ENCODE measurements at places on chromosomes 1 and 21.

DNA sequence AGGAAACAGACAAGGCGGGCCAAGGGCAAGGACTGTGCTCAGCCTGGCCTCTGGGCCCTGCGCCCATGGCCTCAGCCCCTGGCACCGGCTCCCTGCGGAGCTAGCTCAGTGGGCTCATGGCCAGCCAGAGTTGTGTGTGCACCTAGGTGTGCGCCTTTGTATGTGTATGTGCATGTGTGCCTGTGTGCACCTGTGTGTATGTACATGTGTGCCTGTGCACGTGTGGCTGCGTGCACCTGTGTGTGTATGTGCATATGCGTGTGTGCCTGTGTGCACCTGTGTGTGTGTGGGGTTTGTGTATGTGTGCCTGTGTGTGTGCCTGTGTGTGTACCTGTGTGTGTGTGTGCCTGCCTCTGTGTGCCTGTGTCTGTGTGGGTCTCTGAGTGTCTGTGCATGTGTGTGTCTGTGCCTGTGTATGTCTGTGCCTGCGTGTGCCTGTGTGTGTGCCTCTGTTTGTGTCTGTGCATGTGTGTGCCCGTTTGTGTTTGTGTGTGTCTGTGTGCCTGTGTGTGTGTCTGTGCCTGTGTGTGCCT, 7.4 kb downstream of the GPR137B start:
- no peak for DNase-seq

GRCh38 chr1:87678266-87678665, 349.6 kb downstream of the LMO4 start:
- no peak for DNase-seq

DNA sequence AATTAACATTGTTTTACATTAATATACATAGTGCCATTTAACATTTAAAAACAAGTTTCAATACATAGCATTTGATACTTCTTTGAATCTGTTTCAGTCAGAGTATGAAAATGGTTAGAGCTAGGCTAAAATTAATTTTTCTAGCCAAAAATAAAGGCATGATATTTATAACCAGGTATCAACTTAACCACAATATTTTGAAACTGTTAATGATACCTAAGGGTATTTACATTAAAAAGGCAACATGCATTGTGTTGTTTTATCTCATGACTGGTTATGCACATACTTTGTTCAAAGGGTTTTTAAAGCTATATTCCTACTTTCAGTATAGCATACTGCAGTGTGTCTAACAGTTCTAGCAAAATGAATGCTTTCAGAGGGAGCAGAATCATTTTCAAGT, 130.0 kb downstream of the HS2ST1 start:
- no peak for DNase-seq

DNA sequence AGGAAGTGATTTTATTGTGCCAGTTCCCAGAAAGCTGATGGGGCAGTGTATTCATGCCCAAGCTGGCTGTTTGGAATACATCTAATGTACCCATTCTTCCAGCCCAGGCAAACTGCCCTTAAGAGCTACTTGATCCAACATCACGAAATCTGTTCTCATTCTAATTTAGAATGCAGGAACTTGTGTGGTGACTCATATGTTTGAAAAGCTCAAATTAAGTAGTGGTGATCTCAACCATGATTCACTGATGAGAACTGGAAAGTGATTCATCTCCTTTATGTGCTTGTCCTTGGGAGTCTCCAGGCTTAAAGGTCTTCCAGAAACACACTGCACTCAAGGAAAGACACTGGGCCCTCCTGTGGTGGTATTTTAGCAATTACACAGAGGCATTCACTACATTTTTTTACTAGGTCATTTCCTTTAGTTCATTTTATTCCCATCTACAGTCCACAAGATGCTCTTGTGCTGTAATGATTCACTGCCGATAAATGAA, 65.4 kb downstream of the RPE65 start:
- no peak for DNase-seq

GRCh38 chr1:167668108-167668507, 38.1 kb downstream of the RCSD1 start:
- DNase-seq, result no peak

- no peak for DNase-seq
Observed at GRCh38 chr1:201020721-201021629, 2.5 kb downstream of the KIF21B start.

DNA sequence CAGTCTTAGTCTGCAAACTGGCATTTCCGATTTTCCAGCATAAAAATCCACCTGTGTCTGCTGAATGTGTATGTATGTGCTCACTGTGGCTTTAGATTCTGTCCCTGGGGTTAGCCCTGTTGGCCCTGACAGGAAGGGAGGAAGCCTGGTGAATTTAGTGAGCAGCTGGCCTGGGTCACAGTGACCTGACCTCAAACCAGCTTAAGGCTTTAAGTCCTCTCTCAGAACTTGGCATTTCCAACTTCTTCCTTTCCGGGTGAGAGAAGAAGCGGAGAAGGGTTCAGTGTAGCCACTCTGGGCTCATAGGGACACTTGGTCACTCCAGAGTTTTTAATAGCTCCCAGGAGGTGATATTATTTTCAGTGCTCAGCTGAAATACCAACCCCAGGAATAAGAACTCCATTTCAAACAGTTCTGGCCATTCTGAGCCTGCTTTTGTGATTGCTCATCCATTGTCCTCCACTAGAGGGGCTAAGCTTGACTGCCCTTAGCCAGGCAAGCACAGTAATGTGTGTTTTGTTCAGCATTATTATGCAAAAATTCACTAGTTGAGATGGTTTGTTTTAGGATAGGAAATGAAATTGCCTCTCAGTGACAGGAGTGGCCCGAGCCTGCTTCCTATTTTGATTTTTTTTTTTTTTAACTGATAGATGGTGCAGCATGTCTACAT, 2.5 kb upstream of the OLFML3 start:
- DNase-seq, result no peak

DNA sequence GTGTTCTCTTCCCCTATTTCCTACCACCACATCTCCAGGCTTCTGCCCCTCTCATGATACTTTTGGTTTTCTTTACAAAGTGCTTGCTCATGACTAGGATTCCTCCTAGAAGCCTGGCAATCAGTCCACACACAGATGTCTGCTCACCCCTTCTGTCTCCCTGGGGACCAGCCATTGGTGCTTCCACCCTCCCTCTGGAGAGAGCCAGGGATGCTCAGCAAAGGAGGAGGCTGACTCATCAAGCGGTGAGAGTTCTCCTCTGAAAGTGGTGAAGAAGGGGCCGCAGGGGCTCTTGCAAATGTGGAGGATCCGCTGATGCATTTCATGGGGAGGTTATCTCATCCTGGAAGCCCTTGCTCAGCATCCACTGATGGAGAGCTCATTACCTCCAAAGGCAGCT, 14.5 kb downstream of the NT5C1A start:
- DNase-seq, result no peak

DNA sequence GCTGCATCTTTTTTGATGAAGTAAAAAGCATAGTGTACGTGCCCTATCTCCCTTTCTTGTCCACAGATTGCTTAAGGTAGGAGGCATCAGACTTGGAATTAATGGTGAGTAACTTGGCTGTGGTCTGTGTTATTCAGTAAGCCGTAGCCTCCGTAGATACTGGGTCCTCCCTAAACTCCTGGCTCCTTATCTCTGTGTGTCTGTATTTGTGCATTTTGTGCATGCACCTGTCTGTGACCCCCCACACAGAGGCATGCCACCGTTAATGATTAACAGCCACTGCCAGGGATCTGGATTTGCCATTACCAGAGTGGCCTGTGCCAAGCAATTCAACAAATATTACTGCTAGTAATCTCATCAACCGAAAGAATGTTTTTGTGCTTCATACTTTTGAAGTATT, 31.9 kb downstream of the MAP3K21 start:
- DNase-seq, result no peak

DNA sequence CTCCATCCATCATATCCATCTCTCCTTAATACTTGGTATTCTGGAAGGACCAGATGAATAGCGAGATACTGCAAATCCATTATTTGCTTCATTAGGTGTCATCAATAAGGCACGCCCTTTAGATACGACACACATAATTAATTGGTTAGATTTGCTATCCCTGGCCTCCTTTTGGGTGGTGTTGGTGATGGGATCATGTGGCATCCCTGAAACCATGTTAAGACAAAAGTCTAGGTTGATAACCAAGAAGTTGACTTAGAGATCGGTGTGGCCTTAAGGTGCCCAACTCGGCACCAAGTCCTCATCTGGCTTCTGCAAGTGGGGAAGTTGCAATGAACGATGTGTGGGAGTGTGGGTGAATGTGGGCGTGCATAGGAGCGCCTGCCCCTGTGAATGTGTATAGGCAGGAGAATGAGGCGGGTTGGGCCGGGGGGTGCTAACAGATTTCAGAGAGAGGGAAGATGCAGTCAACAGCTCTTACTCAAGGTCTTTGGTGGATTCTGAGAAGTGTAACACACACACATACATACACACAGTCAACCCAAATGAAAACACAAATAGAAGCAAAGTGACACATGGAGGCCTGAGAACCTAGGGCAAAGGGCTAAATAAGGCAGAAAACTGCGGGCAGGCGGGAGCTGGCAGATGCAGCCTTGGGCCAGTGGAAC, 415.7 kb upstream of the ESRRG start:
- no peak for DNase-seq

DNA sequence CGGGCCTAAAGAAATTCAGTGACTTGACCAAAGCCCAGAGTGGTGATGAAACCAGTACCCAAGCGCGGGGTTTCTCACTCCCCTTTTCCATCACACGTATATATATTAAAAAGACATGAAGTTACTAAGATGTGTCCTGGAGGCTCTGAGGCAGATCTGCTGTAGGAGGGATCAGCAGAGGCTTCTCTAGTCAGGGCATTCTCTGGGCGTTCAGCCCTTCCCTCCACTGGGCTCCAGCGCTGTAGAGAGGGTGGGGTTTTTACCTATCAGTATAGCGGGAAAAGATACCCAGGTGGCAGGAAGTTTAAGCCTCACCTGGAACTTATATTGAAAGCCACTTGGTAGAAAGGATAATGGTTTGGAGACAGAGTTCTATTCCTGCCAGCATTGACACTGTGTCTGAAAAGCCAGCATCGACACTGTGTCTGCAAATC, 862 bp upstream of the PLEKHO1 start:
- peak; percentile 34 for DNase-seq

- no peak for DNase-seq
Observed at GRCh38 chr1:199218065-199218464, 579.2 kb downstream of the PTPRC start.

GRCh38 chr1:21573971-21574465, 64.8 kb downstream of the ALPL start:
- DNase-seq, result peak; percentile 94

GRCh38 chr1:244964112-244964971, 100.0 kb upstream of the HNRNPU start:
- DNase-seq, result no peak

DNA sequence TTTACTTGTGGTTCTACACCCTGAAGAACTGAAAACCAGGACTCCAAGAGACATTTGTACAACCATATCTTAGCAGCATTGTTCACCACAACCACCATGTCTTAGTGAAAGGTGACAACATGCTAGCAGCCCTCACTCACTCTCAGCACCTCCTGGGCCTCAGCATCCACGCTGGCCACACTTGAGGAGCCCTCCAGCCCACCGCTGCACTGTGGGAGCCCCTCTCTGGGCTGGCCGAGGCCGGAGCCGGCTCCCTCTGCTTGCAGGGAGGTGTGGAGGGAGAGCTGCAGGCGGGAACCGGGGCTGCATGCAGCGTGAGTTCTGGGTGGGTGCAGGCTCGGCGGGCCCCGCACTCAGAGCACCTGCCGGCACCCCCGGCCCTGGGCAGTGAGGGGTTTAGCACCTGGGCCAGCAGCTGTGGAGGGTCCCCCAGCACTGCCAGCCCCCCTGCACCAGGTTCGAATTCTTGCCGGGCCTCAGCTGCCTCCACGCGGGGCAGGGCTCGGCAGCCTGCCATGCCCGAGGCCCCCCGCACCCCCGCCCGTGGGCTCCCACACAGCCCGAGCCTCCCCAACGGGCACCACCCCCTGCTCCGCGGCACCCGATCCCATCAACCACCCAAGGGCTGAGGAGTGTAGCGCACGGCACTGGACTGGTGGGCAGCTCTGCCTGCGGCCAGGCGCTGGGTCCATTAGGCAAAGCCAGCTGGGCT, 9.2 kb downstream of the C1orf159 start:
- no peak for DNase-seq

DNA sequence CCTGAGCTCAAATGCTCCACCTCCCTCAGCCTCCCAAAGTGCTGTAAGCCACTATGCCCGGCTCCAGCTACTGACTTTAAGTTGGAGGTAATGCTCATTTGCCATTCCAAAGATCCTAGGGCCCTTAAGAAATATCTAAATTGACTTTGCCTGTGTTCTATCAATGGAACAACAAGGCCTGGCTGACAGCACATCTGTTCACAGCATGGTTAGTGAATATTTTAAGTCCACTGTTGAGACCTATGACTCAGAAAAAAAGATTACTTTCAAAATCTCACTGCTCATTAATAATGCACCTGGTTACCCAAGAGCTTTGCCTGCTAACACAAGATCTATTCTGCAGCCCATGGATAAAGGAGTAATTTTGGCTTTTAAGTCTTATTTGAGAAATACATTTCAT, 3.5 kb upstream of the SSX2IP start:
- no peak for DNase-seq

GRCh38 chr1:19427087-19427781, 58.1 kb downstream of the CAPZB start:
- no peak for DNase-seq

DNA sequence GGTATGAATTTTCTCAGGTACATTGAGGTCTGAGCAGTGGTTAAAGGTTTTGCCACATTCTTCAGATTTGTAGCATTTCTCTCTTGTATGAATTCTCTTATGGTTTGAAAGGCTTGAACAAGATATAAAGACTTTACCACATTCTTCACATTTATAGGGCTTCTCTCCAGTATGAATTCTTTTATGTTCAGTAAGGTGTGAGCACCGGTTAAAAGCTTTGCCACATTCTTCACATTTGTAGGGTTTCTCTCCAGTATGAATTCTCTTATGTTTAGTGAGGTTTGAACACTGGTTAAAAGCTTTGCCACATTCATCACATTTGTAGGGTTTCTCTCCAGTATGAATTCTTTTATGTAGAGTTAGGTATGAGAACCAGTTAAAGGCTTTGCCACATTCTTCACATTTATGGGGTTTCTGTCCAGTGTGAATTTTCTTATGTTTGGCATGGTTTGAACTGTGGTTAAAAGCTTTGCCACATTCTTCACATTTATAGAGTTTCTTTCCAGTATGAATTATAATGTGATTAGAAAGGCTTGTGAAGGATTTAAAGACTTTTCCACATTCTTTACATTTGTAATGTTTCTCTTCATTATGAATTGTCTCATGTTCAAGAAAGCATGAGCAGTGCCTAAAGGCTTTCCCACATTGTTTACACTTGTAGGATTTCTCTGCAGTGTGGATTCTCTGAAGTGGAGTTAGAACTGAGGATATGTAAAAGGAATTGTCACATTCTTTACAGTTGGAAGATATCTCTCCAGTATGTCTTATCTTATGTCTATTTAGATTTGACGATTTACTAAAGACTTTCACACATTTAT, 18.4 kb upstream of the ZNF124 start:
- DNase-seq, result no peak

DNA sequence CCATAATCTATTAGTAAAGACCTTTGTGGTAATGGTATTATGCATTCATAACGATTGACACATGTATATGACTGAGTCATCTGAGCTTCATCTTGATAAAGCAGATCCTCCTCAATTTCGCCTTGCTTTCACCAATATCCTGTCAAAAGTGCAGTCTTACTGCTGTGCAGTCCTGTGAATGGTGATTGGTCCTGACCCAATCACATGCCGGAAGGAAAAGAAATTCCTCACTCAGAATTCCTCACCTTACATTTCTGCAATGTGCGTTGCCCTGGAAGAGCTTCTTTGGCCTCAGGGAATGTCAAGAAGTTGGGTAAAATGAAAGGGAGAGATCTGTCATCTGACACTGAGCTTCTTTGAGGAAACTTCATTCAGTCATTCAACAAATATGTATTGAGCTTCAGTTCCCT, 121.0 kb upstream of the TSPAN2 start:
- no peak for DNase-seq

Measured in NCI-H1105 (cell line).